ENCODE measurements at places on chromosomes 3 and 15.

- DNase-seq = no peak
Measured at GRCh38 chr3:74531491-74531890, 83.0 kb downstream of the CNTN3 start.

DNA sequence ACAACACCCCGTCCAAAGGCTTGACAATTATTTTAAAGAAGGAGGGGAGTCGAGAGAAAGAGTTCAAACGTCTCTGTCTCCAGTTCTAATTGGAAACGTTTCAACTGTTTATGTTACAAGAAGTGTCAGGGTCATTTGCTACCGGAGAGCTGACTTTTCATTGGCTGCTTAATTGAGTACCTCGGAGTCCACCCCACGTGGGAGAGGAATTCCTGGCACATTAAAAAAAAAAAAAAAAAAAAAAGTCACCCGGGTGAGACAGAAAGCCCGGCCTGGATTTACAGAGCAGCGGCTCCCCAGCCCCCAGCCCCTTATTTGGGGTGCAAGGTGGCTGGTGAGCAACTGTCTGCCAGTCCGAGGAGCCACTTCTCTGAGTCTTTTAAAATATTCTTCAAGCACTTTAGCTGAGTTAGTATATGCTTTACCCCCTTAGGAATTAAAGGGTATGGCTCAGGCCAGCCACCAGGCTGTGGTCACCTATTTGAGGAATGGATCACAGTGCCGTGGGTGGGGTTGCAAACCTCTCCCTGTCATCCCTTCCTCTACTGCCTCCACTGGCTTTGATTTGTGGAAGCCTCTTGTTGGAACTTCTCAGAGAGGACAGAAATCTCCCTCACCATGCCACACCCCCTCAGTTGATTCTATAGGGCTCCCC lies 3.9 kb upstream of the TLE3 start:
- DNase-seq = no peak

- DNase-seq = peak; percentile 43
Measured at GRCh38 chr3:195204360-195205163, 66.4 kb downstream of the XXYLT1 start.

- DNase-seq = no peak
Measured at GRCh38 chr15:74891469-74891868, 1.6 kb downstream of the MPI start.

DNA sequence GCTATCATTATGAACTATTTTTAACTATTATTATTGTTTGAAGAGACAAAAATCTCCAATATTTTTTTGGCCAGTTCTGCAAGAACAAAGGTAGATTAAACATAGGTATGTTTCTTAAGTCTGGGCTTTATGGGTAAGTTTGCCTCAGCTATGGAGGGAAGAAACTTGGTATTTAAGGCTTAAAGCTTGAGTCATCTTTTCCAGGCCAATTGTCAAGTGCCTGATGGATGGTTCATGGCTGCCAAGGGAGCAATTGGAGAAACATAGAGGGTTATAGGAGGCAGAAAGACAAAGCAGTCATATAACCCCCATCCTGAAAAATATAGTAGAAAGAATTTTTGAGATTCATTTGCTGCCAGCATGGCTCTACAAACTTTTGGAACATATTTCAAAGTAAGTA lies 7.2 kb upstream of the STAC start:
- DNase-seq = no peak

Measured in ureter (tissue), 1 donor.